ENCODE measurements at places on chromosomes 1 and 21.
A peak's percentile ranks its signal among the peaks of the same experiment; 100 is the strongest.

- DNase-seq, result no peak
These were observed 183.5 kb downstream of the BRINP2 start for GRCh38 chr1:177354247-177354646.

DNA sequence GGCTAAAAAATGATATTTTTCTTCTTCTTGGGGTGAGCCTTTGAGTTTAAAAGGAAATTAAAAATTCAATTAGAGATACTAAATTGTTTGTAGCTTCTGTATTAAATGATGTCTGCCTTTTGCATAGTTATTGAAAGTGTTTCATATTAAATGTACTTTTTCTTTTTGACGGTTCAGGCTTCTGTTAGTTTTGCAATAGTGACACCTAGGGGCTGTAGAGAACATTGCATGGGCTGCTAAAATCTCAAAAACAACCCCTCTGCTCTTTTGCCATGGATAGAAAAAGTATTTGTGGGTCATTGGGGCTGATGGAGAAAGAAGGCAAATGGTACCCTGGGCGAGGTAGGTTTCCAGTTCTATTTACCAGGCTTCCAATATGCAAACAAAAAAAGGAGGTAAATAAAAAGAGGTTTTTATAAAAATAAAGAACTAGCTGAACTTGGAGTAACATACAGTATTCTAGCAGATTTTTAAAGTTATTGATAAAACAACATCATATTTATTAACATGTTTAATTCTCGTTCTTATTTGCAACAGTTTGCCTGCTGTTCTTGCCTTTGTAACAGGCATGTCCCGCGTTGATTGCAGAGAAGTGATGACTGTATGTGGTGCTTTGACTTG lies 115.4 kb upstream of the HOOK1 start:
- DNase-seq, result peak; percentile 19

GRCh38 chr1:50646526-50646925 lies 223.3 kb upstream of the DMRTA2 start:
- no peak for DNase-seq

DNA sequence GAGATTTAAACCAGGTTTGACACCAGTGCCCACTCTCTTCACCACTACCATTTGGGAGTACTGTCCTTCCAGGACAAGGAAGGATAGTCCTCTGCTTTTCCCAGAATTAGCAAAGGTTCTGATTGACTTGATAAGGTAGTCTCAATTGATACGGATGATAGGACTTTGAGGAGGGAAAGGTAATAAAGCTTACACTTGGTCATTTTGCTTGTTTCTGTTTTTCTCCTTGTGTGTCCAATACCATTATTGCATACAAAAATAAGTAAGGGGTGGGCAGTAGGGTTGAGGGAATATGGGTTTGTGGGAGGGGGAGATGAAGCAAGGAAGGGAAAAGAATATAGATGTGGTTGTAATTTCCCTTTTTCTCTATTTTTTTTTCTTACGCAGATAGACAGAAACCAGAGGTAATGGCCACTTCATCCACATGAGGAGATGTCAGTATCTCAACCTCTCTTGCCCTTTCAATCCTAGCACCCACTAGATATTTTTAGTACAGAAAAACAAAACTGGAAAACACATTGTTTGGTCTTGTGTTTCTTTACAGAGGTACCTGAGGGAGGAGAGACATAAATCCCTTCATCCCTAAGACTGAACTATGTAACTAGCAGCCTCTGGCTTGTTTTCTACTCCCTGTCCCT lies 2.6 kb downstream of the C1orf56 start:
- no peak for DNase-seq

DNA sequence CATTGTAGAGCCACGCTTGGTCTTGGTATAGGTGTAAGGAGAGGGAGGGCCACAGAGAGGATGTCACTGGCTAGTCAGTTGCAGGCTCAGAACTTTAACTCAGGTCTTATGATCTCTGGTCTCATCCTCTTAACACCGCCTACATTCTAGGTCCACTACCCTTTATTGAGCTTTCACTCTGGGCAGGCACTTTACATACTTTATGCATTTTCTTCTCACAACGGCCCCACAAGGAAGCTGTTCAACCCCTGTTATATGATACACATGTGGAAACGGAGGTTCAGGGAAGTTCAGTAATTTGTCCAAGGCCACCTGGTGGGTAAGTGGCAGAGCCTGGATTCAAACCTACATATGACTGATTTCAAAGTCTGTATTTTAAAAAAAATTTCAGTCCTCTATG lies 25.3 kb upstream of the RCAN3 start:
- no peak for DNase-seq

- no peak for DNase-seq
These were observed 108.9 kb upstream of the USP25 start for GRCh38 chr21:15620892-15621291.

DNA sequence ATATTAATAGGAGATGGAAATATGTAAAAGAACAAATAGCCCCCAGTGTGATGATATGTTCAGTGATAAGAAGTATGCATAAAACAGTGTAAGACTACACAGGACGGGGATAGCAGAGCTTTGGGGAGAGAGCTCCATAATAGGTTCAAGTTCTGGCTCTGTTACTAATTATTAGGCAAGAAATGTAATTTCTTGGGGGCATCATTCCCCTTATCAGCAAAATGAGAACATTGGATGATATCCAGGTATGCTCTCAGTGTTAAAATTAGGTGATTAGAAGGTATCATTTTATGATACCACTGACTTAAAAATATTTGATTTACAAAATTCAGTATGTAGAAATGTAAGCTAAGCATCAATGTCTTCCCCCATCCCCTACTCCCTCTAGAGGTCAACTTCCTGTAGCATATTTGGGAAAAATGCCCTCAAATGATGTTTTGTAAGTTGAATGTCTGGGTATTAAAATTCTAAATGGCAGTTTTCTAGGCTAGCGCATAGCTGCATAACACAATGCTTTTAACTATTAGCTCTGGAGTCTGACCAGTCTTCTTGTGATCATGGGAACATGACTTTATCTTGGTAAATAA lies 585.7 kb upstream of the CAMK1G start:
- DNase-seq, result no peak

GRCh38 chr1:84390226-84390625 lies 8.1 kb upstream of the DNASE2B start:
- no peak for DNase-seq

- DNase-seq, result no peak
These were observed 39.7 kb downstream of the CHML start for GRCh38 chr1:241600496-241600901.

GRCh38 chr21:45836694-45837670 lies 144.6 kb upstream of the COL6A1 start:
- no peak for DNase-seq

GRCh38 chr1:211518330-211519289 lies 26.6 kb upstream of the RD3 start:
- DNase-seq, result no peak

DNA sequence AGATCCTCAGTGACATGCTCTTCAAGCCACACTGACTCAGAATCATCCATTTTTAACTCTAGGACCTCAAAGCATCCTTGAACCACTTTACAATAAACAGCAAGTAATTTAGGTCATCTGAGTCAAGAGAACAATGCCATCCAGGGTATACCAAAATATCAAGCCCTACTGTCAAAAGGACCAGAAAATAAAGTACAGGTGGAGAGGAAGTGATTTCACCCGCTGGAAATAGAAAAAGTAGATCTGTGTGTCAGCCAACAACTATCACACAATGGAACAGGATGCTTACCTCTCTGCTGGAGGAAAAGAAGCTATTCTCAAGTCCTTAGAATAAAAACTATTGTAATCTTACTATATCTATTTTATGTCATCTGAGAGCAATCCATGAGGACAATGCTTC lies 37.0 kb downstream of the RERE start:
- no peak for DNase-seq

GRCh38 chr1:230643908-230644307 lies 1.6 kb downstream of the COG2 start:
- DNase-seq, result peak; percentile 33

DNA sequence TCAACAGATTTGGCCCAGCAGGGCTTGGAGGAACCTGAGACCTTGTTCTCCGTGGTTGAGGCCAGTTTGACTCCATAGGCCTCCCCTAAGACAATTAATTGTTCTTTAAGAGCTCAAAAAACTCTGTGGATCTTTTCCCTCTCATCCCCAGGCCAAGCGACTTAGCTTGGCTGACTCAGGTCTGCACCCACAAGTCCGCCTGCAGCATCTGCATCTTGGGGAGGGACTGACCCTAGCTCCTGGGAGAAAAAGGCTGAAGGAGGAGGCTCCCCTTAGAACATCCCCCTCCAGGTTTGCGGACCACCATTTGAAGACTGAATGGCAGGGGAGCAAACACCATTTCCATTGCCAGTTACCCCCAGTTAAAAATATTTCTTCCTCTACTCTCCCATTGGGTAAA lies 1.5 kb upstream of the HES2 start:
- no peak for DNase-seq

DNA sequence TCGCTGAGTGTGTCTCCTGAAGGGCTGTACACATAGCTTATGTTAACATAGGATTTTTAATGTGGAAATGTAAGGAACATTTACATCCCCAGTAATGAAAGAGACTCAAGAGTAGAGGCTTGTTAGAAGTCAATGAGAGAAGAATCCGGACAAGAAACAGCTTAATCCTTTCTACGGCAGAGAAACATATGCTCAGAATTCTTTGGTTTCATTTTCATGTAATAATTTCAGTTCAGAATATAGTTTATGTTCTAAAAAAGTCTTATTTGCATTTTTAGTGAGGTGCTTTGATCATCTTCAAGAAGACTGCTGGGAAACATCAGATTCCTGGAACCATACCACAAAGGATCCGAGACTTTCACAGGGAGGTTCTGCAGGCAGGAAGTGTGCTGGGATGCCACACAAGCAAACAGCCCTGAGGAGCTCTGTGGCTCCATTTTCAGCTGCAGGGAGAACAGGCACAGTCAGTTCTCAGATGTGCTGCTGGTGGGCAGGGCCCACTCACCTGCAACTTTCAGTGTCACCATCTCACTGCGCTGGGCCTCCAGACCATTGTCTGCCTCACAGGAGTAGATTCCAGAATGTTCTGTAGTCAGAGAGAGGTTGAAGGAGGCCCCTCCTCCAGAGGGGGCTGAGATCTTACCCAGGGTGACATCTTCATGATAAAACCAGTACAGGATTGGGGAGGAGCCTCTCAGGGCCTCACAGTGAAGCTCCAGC lies 28.4 kb downstream of the FCRL5 start:
- DNase-seq, result peak; percentile 21

DNA sequence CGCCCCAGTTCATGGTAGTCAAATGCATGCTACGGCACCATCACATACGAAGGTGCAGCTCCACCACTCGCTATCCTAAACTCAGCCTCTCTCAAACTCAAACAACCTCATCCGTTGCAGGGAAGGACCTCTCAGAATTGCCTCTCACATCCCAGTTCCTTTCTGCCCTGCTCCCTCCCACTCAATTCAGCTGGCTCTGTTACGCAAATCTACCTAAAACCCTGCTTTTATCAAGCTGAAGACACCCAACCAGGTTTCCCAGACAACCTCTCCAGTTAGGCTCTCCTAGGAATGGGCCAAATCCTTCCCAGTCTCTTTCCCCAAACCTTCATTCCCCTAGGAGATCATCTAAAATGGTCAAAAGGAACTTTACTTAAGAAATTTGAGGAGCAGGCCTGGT lies 62.9 kb downstream of the CLSTN1 start:
- no peak for DNase-seq

GRCh38 chr1:21652937-21653743 lies 16.0 kb downstream of the RAP1GAP start:
- no peak for DNase-seq

DNA sequence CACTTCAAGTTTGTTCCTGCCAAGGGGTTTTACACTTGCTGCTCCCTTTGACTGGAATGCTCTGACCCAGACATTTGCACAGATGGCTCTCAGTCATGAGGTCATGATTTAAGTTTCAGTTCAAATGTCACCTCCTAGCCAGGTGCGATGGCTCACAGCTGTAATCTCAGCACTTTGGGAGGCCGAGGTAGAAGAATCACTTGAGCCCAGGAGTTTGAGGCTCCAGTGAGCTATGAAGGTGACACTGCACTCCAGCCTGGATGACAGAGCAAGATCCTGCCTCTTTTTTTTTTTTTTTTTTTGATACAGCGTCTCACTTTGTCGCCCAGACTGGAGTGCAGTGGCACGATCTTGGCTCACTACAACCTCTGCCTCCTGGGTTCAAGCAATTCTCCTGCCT lies 4.5 kb upstream of the ZMYM4 start:
- DNase-seq, result no peak

DNA sequence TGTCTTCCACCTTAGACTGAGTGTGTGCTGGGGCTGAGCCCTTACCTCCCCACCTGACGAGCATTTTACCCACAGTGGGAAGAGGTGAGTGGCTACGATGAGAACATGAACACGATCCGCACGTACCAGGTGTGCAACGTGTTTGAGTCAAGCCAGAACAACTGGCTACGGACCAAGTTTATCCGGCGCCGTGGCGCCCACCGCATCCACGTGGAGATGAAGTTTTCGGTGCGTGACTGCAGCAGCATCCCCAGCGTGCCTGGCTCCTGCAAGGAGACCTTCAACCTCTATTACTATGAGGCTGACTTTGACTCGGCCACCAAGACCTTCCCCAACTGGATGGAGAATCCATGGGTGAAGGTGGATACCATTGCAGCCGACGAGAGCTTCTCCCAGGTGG lies 73.7 kb downstream of the EPHB2 start:
- no peak for DNase-seq

- DNase-seq, result no peak
These were observed 231.6 kb upstream of the CSF3R start for GRCh38 chr1:36714301-36714700.

GRCh38 chr1:160520999-160521398 lies 2.1 kb downstream of the SLAMF6 start:
- peak; percentile 32 for DNase-seq

DNA sequence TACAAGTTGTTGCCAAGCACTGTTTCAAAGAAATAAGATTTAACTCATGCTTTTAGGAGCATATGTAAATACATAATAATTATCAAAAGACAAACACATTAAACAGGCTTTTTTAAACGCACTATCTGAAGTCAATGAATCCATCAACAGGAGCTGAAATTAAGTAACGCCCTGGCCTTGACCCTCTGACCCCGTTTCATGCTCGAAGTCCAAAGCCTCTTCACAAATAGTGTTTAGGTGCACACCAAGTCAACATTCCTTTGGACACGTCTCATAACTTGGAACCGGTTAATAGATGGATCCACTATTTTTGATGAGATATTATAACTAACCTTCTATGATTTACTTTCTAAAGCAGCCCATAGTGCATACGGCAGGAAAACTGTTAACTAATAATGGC lies 209.3 kb downstream of the GABPA start:
- DNase-seq, result no peak

- peak; percentile 16 for DNase-seq
These were observed 765 bp upstream of the BMP8A start for GRCh38 chr1:39490596-39491145.

GRCh38 chr1:32247983-32248889 lies 1.2 kb downstream of the FAM167B start:
- peak; percentile 87 for DNase-seq

- DNase-seq, result no peak
These were observed 6.4 kb upstream of the PEF1 start for GRCh38 chr1:31651089-31651420.

DNA sequence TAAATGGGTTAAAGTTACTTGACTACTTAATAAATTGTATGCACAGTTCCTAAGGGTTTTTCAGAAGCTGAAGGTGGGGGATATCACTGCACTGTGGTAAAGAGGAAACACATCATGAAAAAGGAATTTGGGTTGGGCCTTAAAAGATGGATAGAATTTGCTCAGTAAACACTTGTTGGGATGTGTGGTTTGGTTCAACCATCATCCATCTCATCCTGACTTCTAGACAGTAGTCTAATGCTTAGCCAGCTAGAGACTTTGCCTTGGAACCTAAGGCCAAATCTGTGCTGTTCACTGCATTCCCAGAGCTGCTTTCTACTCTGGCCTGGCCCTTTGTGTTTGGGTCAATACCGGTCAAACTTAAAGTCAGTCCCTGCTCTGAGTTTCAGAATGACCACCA lies 30.6 kb downstream of the LY9 start:
- DNase-seq, result no peak
